ENCODE measurements at places on chromosomes 2 and 18. TPM values are rescaled to one million over a fixed set of nuclear protein-coding genes. Genes with fewer than 3 reads are reported as not detected.

Gene ALPP
- not detected for total RNA-seq

Gene RUFY4
- 0.29 TPM for total RNA-seq

Gene GPAT2
- total RNA-seq: 2.0 TPM

Gene M1AP
- 0.47 TPM for total RNA-seq

Gene CRYGD
- total RNA-seq: not detected

Gene ATP6V1B1
- total RNA-seq: 73.2 TPM

Gene PIEZO2
- 31.1 TPM for total RNA-seq

Gene TRAK2
- total RNA-seq: 38.2 TPM

Gene GKN1
- not detected for total RNA-seq

Gene HOXD4
- 48.2 TPM for total RNA-seq

Gene LRP2
- total RNA-seq: 203 TPM

Gene DOK1
- total RNA-seq: 10.5 TPM

Gene DNER
- 44.3 TPM for total RNA-seq

Gene CGREF1
- total RNA-seq: 3.6 TPM

Gene TMEFF2
- total RNA-seq: 7.0 TPM

Gene IL1RL1
- total RNA-seq: 1.9 TPM

Gene SERPINB13
- not detected for total RNA-seq

Gene ALPG
- total RNA-seq: not detected

Gene REEP1
- 6.5 TPM for total RNA-seq

Gene NETO1
- total RNA-seq: 0.29 TPM

Gene CNTNAP5
- 0.58 TPM for total RNA-seq

Gene ALPI
- not detected for total RNA-seq

Gene CXCR1
- 1.4 TPM for total RNA-seq

Gene PLA2R1
- 54.5 TPM for total RNA-seq

Gene RNU2-63P
- 29.7 TPM for total RNA-seq

Gene KIF5C
- 3.6 TPM for total RNA-seq

Gene TSPYL6
- total RNA-seq: not detected

Gene SPR
- 9.1 TPM for total RNA-seq

Gene SANBR
- 13.1 TPM for total RNA-seq

Gene CAPN10
- total RNA-seq: 28.1 TPM

Gene ABCB11
- 0.06 TPM for total RNA-seq

Gene BOK
- total RNA-seq: 28.4 TPM

Gene C2orf92
- 8.4 TPM for total RNA-seq

Gene MC5R
- total RNA-seq: 0.47 TPM

Gene SIGLEC15
- 0.41 TPM for total RNA-seq

Gene PLGLB2
- total RNA-seq: 2.6 TPM

Gene STK36
- total RNA-seq: 62.8 TPM

Gene PLEKHB2
- 72.6 TPM for total RNA-seq

Gene METTL21A
- 23.5 TPM for total RNA-seq

Gene MEP1B
- total RNA-seq: not detected

Gene DNAJC27
- 8.7 TPM for total RNA-seq

Gene CYRIA
- 3.7 TPM for total RNA-seq

Gene CPS1
- 7.3 TPM for total RNA-seq

Gene HOXD1
- total RNA-seq: 5.5 TPM

Gene COL3A1
- total RNA-seq: 1,756 TPM

Gene IL1A
- total RNA-seq: 0.41 TPM

Gene IL36A
- not detected for total RNA-seq

Gene RFX8
- total RNA-seq: 2.5 TPM

Gene UBXN4
- 68.8 TPM for total RNA-seq

Gene HYCC2
- total RNA-seq: 20.3 TPM

Gene CRACDL
- 4.6 TPM for total RNA-seq

Gene CABLES1
- total RNA-seq: 27.7 TPM

Gene TBR1
- 0.29 TPM for total RNA-seq

Gene POTEJ
- total RNA-seq: 0.12 TPM

Gene NT5DC4
- total RNA-seq: not detected

Gene MYOM1
- 92.8 TPM for total RNA-seq

All from metanephros (tissue), 2 donors.